ENCODE measurements at places on chromosomes 2 and 18.
A peak's percentile ranks its signal among the peaks of the same experiment; 100 is the strongest.

- DNase-seq = no peak
Observed at GRCh38 chr2:205586626-205587025, 95.7 kb upstream of the NRP2 start.

DNA sequence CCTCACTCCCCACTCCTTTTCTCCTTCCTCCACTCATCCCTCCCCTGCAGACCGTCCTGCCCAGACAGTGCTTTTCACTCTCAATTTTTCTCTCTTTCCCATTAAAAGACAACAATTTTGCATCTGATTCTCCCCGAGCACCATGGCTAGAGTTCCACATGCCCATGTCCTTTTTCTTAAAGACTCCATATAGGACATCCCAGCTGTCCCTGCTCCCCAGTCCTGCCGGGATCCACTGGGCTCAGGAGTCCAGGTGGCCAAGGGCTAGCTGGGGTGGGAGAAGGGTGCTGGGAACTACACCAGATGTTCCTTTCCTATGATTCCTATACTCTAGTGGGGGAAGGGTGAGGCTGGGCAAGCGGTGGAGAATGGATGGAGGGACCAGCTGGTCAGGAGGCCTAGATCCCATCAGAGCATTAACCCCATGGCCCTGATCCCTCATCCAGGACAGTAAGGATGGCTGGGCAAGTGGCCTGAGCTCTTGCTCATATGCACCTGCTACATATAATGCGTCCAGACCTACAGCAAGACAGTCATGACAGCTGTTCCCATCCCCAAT lies 52.8 kb upstream of the RMDN2 start:
- DNase-seq = no peak

- DNase-seq = no peak
Observed at GRCh38 chr18:78796693-78797455, 182.7 kb upstream of the SALL3 start.

DNA sequence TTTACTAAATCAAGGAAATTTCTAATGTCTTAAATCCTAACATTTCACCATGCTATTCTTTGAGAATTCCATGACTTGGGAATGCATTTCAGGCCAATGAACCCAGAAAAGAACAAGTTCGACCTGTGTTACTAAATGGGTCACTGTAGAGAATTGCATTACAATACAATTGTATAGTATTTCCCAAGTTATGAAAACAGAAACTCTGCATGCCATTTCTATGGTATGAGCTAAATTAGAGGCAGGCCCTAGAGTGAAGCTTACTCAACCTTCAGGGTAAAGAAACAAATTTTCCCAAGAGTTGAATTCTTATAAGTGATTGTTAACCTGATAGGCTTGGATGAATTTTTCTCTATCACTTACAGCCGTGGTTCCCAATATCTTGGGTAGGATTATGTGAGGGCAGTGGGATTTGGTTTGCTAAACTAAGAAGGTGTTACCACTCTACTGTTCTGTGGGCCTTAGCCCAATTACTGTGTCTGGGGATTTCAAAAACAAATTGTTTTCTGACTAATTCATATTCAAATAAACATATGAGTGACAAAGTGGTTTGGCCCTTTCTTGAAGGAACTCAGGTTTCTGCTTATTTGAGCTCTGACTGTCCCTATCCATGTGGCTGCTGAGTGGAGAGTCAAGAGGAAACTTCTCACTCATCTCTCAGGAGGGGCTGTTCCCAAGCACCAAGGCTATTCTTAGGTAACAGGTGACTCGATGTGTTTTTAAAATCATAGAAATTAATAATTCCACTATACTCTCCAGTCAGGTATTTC lies 11.2 kb upstream of the SERPINB7 start:
- DNase-seq = peak; percentile 67

GRCh38 chr2:100852999-100853908 lies 33.3 kb downstream of the NPAS2 start:
- DNase-seq = no peak

GRCh38 chr2:230879271-230879882 lies 14.6 kb downstream of the ITM2C start:
- no peak for DNase-seq

GRCh38 chr2:146850746-146851145 lies 994.1 kb upstream of the ACVR2A start:
- DNase-seq = peak; percentile 7

GRCh38 chr18:53422896-53423295 lies 801.6 kb downstream of the MBD2 start:
- DNase-seq = no peak

GRCh38 chr2:195390686-195391321 lies 266.2 kb upstream of the SLC39A10 start:
- DNase-seq = no peak

GRCh38 chr2:207399301-207399700 lies 130.5 kb upstream of the CREB1 start:
- no peak for DNase-seq

DNA sequence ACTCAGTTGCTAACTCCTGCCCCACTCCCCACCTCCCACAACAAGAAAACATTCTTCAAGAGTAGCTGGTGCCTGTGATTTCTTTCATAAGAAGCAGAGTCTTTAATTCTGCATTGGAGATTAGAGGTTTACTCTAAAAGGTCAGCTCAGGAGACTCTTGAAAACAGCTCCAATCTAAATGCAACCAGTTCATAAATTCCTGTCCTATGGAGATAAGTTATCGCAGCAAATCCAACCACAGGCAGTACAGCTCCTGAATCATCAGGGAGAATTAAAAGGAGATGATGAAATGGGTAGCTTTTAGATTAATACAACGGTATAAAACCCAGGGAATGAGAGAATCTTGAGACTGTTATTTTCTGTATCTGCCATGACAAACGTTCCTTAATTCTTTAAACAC lies 130.7 kb downstream of the SOCS6 start:
- DNase-seq = peak; percentile 69

DNA sequence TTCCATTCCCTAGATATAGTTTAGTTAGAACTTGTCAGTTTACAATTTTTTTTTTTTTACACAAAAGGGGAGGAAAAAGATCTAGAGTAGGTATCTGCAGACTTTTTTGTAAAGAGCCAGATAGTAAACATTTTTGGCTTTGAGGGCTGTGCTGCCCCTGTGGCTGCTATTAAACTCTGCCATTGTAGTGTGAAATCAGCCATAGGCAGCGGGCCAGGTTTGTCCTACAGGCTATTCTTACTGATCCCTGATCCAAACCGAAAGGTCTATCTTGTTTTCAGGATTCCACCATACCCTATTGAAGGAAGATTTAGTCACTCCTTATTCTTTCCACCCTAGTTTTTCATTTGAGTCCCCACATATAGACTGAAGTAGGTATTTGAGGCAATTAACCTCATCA lies 203.4 kb downstream of the RND3 start:
- no peak for DNase-seq

DNA sequence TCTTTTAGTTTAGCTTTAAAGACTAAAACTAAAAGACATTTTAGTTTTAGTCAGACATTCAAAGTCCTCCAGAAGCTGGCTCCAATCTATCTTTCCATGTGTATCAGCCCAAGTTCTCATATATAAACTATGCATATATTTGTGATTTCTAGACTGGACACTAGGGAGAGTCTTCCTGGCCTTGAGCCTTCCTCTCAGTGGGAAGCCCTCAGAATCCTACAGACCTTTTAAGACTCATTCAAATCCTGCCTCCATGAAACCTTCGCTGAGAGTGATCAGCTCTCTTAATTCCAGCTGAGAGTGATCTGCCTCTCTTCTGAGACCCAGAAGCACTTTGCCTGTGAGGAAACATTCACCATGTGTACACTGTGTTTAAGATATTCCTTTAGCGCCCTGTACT lies 452.7 kb downstream of the TGIF1 start:
- peak; percentile 51 for DNase-seq

DNA sequence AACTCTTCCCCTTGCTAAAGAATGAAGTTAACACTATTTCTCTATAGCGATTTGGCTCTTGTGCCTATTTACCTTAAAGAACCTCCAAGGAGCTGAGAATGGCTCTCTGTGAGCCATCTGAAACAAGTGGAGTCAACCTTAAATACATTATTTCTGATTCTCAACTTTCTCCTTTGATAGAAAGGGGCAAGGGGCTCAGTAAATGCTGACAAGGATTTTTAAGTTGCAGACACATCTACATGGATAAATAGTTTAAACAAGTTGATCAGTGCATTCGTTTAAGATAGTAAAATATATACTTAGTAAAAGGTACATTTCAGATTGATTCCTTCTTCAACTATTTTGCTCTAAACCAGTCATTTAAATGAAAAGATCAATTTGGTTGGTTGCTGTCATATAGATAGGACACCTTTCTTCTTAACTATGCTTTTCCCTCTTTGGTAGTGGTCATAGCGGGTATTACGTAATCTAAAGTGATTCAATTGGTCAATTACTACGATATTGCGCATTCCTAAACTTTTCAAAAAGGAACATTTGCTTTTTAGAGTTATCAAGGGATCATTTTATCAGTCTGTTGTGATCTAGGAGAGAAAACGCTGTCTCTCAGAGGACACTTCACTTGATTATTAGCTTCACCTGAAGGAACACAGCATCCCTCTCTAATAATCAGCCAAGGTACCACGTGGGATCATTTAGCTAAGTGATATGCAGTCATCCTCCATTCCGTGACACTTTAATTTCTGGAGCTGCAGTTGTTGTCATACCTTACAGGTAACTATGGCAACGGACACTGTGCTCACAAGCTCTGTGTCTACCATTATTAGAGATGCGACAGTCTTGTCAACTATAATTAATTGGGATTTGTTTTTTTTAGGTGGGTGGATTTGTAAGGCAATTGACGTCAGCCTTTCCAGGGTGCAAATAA lies 50.9 kb upstream of the KCNE4 start:
- DNase-seq = no peak

DNA sequence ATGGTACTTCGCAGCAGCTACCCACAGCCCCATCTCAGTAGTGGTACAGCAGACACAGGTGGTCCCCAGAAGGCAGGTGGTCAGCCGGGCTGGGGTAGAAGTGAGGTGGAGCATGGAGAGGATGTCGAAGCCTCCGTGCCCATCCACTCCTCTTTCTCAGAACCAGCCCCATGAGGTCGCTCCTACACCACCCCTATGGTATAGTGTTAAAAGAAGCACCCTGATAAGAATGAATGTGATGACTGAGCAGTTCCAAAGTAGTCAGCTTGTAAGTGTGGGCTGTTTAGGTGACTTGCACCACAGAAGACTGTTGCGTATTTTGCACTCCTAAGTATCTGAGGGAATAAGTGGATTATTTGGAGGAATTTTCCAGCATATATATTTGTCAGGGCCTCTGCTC lies 111.3 kb downstream of the WDSUB1 start:
- DNase-seq = no peak

DNA sequence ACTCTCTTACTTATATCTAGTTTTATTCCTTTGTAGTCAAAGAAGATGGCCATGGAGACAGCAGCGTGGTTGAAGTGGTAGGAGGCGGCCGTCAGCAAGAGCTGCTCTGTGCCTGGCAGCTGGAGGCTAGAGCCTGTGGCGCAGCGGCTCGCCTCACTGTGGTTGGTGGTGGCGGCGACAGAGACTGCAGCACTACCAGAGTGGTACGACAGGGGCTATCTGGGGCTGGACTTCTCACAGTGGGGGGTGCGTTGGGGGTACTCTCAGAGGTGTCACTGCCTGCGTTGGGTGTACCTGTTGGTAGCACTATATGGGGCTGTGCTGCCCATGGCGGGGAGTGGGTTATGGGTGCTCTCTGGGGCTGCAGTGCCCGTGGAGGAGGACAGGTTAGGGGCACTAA lies 8.5 kb upstream of the ANKRD62 start:
- DNase-seq = no peak

GRCh38 chr2:59691518-59692190 lies 861.8 kb downstream of the BCL11A start:
- no peak for DNase-seq

DNA sequence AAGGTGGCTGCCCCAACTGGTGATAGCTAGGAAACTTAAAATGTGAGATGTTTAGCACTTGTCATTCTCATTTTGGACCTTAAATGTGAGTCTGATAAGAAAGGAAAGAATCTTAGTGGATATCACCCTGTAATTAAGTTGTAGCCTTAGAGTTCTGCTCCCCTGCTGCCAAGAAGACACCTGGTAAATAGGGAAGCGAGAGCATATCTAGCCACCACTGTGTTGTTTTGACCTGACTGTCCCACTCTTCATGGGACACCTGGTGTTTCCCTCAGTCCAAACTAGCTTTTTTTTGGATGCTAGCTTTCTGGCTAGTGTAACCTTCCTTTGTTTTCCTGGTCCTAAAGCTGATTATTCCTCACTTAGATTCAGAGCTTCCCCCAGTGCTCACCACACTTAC lies 357.6 kb downstream of the RAD51AP2 start:
- no peak for DNase-seq

All from ELR (cell line).